ENCODE measurements at places on chromosomes 12 and 14. TPM values are rescaled to one million over a fixed set of nuclear protein-coding genes. Genes with fewer than 3 reads are reported as not detected.

DNA sequence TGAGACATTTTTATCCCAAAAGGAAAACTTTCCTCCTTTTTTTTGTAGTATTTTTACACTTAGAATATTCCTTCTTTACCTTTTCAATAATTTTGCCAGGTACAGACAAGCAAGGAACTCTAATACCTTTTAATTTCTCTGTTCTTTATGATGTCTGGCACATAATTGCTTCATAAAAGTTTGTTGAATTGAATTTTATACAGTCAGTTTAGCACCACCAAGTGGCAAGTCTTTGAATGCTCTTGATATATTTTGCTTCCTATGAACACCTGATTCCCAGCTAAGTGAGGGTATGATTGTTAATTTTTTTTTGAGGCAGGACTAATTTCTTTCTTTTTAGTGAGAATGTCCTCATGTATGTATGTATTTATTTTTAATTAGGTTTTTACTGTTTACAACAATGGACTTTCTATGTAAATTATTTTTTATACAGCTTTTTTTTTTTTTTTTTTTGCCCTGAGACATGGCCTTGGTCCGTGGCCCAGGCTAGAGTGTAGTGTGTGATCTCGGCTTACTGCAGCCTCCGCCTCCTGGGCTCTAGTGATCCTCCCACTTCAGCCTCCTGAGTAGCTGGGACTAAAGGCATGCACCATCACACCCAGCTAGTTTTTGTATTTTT is 6.9 kb downstream of the TBC1D15 start:
- DNase-seq = no peak

DNA sequence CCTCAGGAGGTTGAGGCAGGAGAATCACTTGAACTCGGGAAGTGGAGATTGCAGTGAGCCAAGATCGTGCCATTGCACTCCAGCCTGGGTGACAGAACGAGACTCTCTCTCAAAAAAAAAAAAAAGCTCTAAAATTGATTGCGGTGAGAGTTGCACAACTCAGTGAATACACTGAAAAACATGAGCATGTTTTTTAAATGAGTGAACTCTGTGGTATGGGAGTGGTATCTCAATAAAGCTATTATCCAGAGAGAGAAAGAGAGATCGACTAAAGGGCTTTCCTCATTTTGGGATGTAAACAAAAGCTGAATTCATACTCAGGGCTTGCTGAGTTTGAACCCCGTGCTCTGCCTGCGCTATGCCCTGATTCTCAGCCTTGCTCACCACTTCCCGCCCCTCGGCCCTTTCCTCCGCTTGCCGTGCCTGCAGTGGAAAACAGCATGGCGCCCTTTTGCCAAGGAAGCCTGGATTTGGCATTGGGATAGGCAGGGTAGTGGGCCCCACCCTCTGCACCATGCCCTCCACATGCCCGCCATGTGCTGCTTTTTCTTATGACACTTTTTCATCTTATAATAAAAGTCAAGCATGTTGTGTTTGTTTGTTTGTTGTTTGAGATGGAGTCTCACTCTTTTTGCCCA is 102.5 kb downstream of the LGMN start:
- DNase-seq = no peak

DNA sequence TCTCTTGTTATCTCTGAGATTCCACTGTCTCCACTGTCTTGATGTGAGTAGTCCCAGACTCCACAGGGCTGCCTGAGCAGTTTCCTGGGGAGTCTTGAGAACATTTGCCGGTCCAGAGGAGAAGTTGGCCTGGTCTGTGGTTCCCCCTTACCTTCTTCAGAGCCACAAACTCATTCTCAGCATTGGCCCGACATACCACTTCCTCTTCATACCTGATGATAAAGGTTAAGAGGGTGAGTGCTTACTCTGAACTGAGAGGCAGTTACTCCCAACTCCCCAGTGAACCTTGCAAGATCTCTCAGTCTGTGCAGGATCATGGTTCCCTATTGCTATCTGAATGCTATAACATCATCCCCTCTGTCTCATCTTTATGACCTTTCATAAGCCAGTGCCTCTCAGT is 2.6 kb downstream of the KRT84 start:
- DNase-seq = no peak

DNA sequence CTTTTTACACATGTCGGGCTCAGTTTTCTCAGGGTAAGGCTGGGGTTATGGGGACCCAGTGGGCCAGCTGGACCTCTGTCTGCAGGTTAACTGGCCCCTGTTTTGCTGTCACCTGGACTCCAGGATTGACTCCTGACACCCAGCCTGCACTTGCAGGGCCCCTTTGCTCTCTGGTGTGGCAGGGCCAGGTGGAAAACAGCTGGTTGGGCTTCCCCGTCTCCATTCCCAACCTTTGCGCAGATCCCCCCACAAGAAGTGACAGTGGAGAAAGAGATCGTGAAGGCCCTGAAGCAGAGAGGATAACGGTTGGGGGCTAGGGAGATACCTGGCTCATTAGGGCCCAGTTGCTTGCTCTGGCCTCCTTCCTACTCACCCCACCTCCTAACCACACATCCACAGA is 1.5 kb upstream of the PPP1R1A start:
- no peak for DNase-seq

GRCh38 chr14:34365309-34365915 is 96.6 kb downstream of the SPTSSA start:
- DNase-seq = no peak

GRCh38 chr14:76227450-76228050 is 75.8 kb downstream of the GPATCH2L start:
- DNase-seq = no peak

FAM181A gene
- not detected for total RNA-seq

DNA sequence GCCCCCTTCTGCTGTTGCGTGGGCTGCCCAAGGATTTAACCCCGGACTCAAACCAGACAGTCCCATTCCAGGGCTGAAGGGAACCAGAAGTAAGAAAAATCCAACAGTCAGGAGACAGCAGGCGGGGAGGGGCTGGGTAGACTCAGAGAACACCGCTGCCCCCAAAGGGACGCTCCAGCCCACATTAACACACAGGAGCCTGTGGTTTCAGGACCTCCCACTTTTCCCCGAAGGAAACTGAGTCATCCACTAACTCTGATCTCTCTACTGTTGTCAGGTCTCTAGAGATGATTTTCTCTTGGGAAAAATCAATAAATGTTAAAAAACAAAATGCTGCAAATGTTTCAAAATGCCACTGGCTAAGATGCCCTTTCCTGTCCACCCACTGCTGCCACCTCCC is 41.6 kb downstream of the FBXO21 start:
- DNase-seq = no peak

All from cardiac septum (tissue), 1 donor.